ENCODE measurements at places on chromosomes 4 and X.

GRCh38 chr4:121778991-121779628 is 14.1 kb upstream of the SMIM43 start:
- DNase-seq, result no peak

- DNase-seq, result no peak
These were observed 48.4 kb downstream of the TBC1D14 start for GRCh38 chr4:6957994-6958393.

GRCh38 chr4:67713529-67714247 is 12.7 kb upstream of the UBA6 start:
- DNase-seq, result no peak

DNA sequence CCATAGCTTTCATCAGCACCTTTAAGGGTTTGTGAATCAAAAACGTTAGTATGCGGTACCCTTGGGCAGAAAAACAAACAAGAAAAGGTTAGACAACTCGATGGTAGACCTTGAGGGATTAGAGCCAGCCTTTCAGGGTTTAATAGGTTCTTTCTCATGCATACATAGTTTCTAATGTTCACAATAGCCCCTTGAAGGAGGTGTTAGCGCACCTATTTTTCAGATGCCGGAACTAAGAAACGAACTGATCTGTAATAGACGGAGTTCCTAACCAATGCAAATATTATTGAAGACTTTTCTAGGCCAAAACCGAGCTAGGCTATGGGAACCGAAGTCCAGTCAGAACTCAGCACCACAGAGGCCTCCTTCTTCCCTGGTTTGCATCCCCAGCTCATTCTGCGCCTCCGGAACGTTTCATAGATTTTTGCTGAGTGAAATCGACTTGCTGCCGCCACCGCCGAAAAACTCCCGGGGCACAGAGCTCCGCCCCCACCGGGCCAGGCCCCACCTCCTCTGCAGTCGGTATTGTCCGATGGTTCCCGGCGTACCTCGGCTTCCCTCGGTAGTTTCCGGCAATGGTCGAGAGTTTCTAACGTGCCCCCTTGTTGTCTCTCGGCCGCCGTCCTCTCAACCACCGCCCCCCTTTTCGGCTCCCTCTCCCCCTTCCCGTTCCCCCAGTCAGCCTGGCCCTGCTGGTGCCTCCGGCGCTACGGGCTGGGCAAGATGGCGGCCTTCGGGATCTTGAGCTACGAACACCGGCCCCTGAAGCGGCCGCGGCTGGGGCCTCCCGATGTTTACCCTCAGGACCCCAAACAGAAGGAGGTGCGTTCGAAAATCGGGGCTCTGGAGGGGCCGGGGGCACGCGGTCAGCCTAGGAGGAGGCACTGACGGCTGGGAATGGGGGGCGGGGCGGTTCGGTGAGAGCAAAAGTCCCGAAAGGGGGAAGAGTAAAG is at the start of gene MED12:
TSS of gene MED12 (plus strand) at position 565 of the 953 bp plus-strand sequence. CDS start at position 724, 159 bp downstream.
- DNase-seq, result peak; percentile 88

- DNase-seq, result peak; percentile 52
These were observed 98.3 kb upstream of the MAOA start for GRCh38 chrX:43557792-43558191.

DNA sequence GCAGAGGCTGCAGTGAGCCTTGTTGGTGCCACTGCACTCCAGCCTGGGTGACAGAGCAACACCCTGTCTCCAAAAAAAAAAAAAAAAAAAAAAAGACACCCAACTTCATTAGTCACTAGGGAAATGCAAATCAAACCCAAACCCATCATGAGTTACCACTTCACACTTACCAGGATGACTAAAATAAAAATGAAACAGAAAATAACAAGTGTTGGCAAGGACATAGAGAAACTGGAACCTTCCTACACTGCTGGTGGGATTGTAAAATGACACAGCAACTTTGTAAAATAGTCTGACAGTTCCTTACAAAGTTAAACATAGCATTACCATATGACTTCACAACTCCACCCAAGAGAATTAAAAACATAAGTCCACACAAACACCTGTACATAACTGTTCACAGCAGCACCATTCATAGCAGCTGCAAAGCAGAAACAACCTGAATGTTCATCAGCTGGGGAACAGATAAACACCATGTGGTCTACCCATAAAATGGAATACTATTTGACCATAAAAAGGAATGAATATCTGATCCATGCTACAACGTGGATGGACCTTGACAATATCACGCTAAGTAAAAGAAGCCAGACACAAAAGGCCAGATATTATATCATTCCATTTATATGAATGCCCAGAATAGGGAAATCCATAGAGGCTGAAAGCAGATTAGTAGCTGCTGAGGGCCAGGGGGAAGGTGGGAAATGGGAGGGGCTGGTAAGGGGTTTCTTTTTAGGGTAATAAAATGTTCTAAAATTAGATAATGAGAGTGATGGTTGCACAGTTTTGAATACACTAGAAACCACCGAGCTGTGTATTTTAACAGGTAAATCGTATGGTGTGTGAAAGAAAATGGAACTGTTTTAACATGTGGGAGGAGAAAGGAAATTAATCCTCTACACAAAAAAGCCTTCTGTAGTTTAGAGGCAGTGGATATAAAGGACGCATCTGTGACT is 18.3 kb downstream of the CD99L2 start:
- DNase-seq, result no peak

DNA sequence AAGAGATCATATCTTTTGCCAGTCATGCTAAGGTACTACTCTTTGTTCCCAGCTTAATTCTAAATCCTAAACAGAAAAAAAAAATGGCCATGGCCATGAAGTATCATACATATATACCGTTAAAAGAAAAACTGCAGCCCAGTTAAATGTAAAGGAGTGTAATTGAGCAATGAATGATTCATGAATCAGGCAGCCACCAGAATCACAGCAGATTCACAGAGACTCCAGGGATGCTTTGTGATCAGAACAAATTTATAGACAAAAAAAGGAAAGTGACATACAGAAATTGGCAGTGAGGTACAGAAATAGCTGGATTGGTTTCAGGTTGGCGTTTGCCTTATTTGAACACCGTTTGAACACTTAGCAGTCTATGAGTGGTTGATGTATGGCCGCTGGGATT is 42.1 kb upstream of the PDGFC start:
- no peak for DNase-seq

- DNase-seq, result peak; percentile 18
These were observed 129.5 kb downstream of the KCNIP4 start for GRCh38 chr4:21819086-21819485.

DNA sequence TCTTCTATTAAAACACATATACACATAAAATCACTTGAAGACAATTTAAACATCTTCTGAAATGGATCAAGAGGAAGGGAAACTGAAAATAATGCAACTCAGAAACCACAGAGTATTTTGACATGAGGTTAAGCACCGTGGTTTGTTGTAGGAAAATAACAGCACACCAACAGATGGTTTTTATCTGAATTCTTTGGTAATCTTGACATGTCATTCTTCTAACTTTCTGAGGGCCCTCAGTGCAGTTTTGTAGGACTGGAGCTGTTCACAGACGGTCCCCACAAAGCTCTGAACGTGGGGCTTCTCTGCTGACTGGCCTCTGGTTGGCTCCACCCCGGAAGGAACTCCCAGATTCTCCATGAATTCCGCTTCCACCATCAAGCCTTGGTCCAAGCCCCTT is 16.0 kb upstream of the TLR8 start:
- no peak for DNase-seq

- DNase-seq, result no peak
These were observed 60.9 kb downstream of the C4orf46 start for GRCh38 chr4:158610790-158611189.

DNA sequence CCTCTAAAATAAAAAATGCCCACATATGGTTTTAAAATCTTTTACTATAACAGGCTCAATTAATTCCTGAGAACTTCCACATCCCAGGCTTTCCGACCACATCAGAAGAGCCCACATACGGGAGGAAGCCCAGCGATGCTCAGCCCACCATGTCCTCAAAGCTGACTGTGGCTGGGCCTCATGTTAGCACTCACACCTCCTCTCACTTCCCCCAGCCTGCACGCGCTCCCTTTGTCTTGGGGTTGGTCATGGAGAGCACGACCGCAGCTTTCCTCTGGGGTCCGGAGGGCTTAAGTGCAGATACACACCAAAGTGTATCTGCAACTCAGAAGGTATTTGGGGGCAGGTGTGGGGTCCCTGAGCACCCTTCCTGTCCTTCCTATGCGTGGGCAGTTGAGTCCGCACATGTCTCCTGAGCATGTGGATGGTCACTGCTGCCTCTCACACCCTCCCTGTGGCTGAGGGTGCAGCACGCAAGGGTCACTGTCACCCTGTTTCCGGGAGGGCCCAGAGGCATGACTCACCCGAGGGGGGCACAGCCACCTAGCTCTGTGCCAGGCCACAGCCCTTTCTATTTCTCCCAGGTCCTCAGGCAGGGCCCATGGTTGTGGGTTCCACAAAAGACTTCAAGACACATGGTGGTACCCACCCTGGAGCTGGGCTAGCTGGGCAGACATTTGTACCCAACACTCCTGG is 21.2 kb downstream of the WDR1 start:
- no peak for DNase-seq

DNA sequence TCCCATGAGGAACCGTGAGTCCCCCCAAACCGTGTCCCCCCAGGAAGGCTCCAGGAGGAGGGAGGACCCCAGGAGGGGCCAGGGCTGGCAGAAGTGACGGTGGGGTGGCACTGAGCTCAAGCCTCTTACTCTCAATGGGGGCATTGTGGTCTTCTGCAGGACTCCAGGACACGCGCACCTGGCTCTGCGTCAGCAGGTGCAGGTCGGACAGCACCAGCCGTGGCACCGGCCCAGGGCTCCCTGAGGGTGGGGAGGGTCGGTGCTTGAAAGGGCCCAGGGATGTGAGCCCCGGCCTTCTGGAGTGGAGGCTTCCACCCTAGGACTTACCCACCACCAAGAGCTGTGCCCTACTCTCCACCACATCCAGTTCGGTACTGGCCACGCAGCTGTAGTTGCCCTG is 18.3 kb downstream of the L1CAM start:
- no peak for DNase-seq

GRCh38 chr4:169573889-169574288 is 38.5 kb downstream of the NEK1 start:
- no peak for DNase-seq

DNA sequence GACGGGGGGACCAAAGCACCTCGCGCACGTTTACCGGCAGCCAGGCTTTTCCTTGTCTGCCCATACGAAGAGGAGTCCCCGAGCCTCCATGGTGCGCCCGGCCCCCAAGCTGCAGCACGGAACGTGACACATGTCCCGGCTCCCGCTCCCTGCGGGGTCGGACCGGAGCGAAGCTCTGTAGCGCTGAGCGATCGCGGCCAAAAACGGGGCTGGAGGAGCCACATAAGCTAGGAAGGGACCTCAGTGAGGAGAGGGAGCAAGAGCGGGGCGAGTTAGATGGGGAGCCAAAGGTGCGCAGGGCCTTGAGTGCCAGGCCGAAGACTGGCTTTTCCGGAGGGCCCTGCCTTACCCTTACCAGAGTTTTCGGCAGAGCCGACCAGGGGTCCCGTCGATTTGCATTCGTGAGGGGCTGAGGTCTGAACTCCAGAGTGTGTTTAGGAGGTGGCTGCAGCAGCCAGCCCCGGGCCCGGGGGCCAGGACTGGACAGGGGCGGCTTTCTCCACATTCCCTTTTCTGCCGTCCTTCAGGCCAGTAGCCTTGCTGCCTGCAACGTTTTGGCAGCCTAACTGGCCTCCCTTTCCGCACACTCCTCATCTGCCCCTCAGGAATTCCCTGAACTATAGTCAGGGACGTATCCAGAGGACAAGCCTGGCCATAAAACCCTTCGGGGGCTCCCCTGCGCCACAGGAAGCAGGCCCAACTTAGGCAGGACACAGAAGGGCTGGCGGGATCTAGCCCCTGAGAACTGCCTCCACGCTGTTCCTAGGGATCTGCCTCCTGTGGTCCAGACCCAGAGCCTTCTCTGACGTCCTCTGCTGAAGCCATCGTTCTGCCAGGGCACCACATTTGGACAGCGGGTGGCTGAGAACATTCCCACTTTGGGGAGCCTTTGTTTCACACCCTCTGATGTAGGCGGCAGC is 689 bp downstream of the SSR4 start:
- no peak for DNase-seq

- no peak for DNase-seq
These were observed 74.8 kb upstream of the PACRGL start for GRCh38 chr4:20625426-20625825.

GRCh38 chr4:17921451-17921850 is 100.1 kb downstream of the LCORL start:
- DNase-seq, result no peak

Data from left cardiac atrium (tissue), 4 donors.